ENCODE measurements at places on chromosomes 16 and 17.

DNA sequence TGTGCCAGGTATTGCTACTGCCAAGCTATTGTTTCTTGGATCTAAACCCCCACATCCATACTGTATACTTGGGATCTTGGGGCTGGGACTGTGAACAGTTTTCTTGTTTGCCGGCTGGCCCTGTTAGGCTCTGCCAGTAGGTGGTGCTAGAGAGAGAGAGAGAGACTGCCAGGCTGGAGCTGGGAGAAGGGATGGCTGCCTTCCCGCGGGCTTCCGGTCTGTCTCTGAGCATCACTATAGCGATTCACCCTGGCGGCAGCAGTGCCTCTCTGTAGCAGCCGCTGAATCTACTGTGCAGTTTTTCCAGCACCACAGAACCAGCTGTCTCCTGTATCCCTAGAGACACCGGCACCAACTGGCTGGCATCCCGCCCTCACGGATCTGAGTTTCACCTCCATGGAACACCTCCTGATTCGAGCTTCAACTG lies 201.2 kb downstream of the UTP18 start:
- DNase-seq: no peak

DNA sequence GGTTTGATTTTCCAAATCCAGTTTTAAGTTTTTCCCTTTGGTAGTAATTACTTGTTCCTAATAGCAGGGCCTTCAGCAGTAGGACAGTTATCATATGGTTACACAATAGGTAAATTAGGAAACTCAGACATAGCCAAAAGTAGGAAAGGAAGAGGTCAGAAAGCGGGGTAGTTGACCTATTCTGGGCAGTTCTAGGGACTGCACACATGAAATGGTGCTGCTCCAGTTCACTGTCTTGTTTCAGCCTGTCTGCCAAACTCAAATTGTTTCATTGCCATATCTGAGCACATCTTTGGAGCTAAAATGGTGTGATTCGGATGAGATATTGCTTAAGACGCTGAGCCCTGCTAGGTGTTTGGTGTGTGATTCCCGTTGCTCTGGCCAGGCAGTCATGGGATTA lies 56.7 kb downstream of the TANGO6 start:
- DNase-seq: no peak

GRCh38 chr16:65071433-65072311 lies 50.2 kb downstream of the CDH11 start:
- DNase-seq: no peak

GRCh38 chr17:44209786-44210341 lies 9.6 kb downstream of the UBTF start:
- DNase-seq: no peak

All from memory B cell (primary cell).